CD14-positive monocyte (primary cell): ENCODE measurements at places on chromosomes 4 and X. TPM values are rescaled to one million over a fixed set of nuclear protein-coding genes. Genes with fewer than 3 reads are reported as not detected.

Gene FRG2
- polyA plus RNA-seq: not detected

Gene TLR6
- 3.9 and 12.7 TPM in 2 replicates for polyA plus RNA-seq

DNA sequence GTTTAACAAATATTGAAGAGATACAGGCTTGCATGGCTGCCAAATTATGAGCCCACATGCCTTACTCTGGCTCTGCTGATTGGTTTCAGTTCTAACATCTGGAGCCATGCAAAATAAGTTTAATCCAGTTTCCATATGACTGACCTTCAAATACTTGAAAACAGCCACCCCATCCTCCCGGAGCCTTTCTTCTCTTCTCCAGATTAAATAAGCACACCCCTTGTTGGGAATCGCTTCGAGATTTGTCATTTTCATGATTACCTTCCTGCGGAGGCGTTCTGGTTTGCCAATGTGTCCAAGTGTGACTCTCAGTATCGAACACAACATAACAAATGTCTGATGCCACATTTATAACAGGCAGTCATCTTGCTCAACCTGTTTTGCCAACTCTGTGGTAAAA is 101.6 kb upstream of the JADE1 start:
- no peaks in the 10 kb centered on the region for H3K36me3 ChIP-seq
- H3K4me3 ChIP-seq: no peak overlapping the region
- no peaks in the 10 kb centered on the region for H3K4me1 ChIP-seq
- no peaks in the 10 kb centered on the region for H3K27me3 ChIP-seq
- DNase-seq: no peak
- H3K27ac ChIP-seq: no peak overlapping the region

- H3K4me1 ChIP-seq: peaks cover 34% of the 10 kb centered on the region
- no peak overlapping the region for H3K27ac ChIP-seq
- DNase-seq: peak; percentile 27
- H3K27me3 ChIP-seq: no peaks in the 10 kb centered on the region
- H3K36me3 ChIP-seq: no peaks in the 10 kb centered on the region
- H3K4me3 ChIP-seq: no peak overlapping the region
These were observed 43.7 kb downstream of the MAGEB16 start for GRCh38 chrX:35841872-35842271.

DNA sequence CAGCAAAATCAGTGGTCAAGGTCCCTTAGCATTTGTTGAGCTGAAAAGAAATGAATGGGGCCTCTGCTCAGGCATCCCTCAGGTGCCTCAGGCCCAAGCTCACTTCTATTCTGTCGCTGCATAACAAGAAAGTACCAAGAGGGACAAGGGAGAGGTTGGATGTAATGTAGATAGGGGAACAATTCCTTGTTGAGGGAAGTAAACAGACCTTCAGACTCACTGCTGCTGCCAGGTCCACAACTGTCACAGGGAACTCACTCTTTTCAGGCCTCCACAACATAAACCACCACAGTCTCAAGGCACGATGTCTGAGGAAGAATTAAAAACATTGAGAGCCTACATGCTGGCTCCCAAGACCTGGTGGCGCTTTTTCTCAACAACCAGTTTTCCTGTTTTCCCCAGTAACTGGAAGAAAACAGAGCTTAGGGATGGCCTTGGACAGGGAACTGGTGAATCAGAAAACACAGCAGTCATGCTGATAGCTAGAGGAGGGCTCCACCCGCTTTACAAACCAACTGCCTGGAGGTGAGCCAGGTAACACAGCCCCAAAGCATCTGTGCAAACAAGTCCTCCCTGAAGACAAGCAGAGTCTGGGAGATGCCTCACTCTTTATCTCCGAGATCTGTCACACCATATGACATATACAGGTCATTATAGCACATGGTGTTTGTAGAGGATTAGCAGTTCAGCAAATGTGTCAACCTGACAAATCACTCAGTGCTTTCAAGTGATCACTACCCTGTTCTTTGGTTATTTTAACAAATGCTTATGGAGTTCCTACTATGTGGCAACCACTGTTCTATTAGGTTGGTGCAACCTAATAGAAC is 14.3 kb upstream of the AWAT1 start:
- no peaks in the 10 kb centered on the region for H3K27me3 ChIP-seq
- H3K27ac ChIP-seq: no peak overlapping the region
- no peak for DNase-seq
- no peak overlapping the region for H3K4me3 ChIP-seq
- no peaks in the 10 kb centered on the region for H3K4me1 ChIP-seq

DNA sequence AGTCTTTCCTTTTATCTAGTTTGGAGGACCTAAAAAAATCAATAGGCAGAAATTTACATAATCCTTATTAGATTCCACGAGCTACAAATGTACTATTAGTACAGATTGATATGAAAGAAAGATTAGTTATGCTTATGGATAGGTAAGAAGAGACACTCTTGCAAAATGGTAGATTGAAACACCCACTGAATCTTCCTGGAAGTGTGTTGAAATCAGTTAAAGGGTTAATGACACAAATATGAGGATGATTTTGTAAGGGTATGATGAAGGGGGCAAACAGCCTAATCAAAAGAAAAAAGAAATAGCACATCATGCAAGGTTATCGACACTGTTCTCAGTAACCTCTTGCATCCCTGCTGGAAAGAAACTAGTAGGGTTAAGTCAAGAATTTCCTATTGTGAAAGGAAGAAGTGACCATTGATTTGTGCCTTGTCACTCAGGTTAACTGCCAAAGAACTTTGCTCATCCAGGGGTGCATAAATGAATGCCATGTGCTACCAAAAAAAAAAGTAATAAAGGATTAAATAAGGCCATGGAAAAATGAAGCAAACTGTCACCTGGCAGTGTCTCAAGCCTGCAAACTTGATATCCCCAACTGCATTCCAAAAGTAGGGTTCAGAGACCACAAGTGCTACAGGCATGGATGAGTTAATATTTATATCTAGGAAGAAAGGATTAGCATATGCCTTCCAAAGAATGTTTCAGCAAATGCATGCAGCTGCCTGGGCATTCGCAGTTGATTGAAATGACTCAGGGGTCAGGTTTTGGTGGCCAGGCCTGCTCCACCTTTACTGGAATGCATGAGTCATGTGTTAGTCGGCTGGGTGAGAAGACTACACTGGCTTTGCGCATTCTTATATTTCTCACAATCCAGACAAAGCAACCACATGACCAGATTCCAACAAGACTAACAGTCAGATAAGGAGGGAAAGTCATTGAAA is 78.3 kb upstream of the ATXN3L start:
- H3K36me3 ChIP-seq: no peaks in the 10 kb centered on the region
- H3K4me1 ChIP-seq: no peaks in the 10 kb centered on the region
- H3K27ac ChIP-seq: no peak overlapping the region
- H3K27me3 ChIP-seq: peaks cover 10% of the 10 kb centered on the region
- no peak for DNase-seq

- DNase-seq: no peak
- H3K4me3 ChIP-seq: no peak overlapping the region
- H3K27ac ChIP-seq: no peak overlapping the region
- no peaks in the 10 kb centered on the region for H3K27me3 ChIP-seq
These were observed 1393.1 kb upstream of the DIAPH2 start for GRCh38 chrX:95291561-95291960.

GRCh38 chrX:131650637-131651410 is 107.0 kb downstream of the OR13H1 start:
- peaks cover 19% of the 10 kb centered on the region for H3K27me3 ChIP-seq
- no peak overlapping the region for H3K27ac ChIP-seq
- DNase-seq: no peak

GRCh38 chr4:182825786-182826185 is 91.4 kb downstream of the DCTD start:
- DNase-seq: no peak
- H3K4me1 ChIP-seq: peaks cover 23% of the 10 kb centered on the region
- H3K27ac ChIP-seq: no peak overlapping the region
- no peaks in the 10 kb centered on the region for H3K36me3 ChIP-seq
- H3K4me3 ChIP-seq: no peak overlapping the region
- no peaks in the 10 kb centered on the region for H3K27me3 ChIP-seq

GRCh38 chrX:32597777-32598176 is 613.6 kb downstream of the DMD start:
- H3K36me3 ChIP-seq: no peaks in the 10 kb centered on the region
- no peak overlapping the region for H3K4me3 ChIP-seq
- no peak for DNase-seq
- no peaks in the 10 kb centered on the region for H3K4me1 ChIP-seq

- no peaks in the 10 kb centered on the region for H3K36me3 ChIP-seq
- H3K4me1 ChIP-seq: no peaks in the 10 kb centered on the region
- DNase-seq: no peak
- no peaks in the 10 kb centered on the region for H3K27me3 ChIP-seq
- no peak overlapping the region for H3K27ac ChIP-seq
These were observed 6.8 kb upstream of the OCIAD2 start for GRCh38 chr4:48913346-48913745.
